ENCODE measurements at places on chromosomes 1 and 21.

DNA sequence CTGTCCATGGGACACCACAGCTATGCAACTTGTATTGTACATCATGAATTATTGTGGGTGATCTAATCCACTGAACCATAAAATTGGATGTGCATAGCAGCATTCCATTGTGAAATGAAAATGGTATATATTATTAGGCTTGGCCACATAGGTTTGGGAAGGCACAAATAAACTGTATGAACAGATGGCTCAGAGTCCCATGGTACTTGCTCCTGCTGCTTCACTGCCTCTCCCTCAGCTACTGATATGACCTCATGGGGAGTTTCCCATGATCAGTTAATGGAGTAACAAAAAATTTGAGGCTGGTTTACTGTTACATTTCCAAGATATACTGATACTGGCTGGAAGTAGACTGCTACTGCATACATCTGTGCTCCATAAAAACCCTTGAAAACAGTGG, 152.7 kb upstream of the NEGR1 start:
- DNase-seq, result no peak

- DNase-seq, result no peak
Observed at GRCh38 chr1:28915031-28915895, 894 bp downstream of the EPB41 start.

DNA sequence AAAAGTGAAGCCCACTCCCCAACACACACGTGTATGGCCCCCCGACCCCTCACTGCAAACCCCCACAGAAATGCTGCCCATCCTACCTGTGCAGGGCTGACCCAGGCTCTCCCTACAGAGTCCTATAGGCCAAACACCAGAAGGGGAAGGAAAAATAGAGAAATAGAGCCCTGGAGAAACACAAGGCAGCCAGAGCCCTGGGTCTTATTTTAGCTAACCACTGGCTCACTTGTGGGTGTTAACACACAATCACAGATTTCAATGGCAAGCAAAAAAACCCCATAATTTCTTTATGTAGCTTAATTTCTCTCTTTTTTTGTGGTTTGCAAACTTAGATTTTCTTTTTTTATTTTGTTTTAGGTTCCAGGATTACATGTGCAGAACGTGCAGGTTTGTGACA, 989 bp upstream of the PIGR start:
- DNase-seq, result no peak

- DNase-seq, result no peak
Observed at GRCh38 chr1:208631506-208631905, 387.3 kb upstream of the PLXNA2 start.

DNA sequence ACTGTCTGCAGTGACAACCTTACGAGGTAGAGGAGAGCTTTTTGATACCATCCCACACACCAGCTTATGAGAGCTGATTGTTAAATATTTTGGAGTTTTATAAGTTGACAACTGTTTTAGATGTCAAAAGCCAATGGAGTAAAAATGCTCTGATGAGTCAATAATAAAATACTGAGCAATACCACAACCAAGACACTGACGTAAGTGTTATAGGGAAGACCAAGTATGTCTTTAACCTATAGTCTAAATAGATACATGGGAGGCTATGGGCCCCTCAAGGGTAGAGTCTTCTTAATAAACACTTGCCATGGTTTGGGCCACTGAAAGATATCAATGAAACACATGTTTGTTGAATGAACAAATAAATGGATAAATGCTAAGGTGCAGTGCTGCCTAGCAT, 49.2 kb downstream of the DUSP10 start:
- DNase-seq, result no peak

- peak; percentile 27 for DNase-seq
Observed at GRCh38 chr21:25895565-25896205, 160.9 kb downstream of the GABPA start.

DNA sequence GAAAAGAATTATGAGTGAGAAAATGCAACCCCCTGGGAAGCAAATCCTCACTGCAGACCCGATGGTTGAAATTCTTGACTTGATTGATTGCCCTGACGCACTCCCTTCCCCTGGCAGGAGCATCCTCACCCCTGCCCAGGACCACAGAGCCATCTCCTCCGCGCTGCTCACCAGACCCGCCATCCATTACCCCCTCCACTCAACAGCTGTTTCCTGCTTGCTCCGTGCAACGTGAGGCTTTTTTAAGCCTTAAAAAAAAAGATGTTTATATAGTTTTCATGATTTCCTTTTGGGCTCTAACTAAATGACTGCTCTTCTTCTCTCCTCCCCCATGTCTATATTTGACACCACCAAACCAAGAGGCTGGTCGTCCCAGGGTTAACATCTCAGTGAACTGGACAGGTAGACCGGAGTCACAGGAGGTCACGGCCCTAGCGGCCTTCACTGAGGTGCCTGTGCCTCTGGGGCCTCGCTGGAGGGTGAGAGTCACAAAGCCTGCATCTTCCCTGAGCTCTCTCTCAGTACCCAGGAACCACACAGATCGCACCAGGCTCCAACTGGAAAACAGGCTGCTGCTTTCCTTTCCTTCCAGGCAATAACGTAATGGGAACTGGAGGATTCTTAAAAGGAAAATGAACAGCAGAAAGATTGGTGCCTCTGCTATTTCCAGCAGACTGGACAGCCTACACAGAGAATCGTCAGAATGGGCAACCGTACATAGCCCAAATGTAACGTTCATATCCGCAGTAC, 49.8 kb downstream of the ZBTB18 start:
- DNase-seq, result no peak

DNA sequence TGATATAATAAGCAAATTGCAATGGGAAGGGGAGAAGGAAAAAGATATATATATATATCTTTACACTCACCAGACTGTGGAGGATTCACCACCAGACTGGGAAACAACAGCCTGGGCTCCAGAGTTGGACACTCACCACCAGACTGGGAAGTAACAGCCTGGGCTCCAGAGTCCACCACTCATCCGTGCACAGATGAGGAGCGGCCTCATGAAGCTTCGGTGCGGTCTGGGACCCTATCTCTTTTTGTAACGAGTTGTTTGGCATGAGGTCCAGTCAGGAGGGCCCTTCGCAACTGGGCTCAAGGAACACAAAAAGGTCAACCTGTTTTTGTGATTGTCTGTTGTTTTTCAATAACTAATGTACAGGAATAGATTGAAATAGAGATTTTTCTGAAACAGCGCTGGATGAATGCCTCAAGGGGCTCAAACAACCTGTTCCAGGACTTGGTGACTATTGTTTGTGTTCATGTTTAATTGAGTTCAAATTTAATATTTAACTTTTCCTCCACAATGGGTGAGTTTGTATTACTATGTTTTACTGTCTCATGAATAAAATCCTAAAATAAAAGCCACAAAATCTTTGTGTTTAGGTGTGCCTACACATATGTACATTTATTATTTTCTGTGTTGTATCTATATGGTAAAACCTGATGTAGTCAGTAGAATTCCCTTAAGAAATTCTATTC, 40.1 kb downstream of the S100A10 start:
- no peak for DNase-seq

DNA sequence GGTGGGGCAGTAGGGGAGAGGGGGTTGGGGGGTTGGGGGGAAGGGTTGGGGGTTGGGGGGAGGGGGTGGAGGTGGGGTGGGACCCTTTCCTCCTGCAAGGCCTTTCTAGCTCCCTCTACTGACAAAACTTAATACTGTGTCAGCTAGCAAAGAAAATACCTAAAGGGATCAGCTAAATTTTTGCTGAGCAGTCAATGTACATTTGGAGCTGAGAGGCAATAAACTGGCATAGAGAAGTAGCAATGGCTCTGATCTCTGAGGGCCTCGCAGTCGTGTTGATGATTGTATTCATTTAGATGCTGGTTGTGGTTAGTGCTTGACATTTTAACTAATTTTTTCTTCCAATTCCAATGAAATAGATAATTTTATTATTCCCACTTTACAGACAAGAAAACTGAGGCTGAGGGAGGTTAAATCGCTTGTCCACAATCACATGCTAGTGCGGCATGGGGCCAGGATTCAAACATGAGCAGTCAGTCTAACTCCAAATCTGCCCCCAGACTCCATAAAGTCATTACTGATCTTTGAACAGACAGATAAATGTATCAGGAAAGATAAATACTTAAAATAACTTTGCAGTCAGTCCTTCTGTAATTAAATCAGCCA, 357.1 kb downstream of the DISC1 start:
- DNase-seq, result no peak

DNA sequence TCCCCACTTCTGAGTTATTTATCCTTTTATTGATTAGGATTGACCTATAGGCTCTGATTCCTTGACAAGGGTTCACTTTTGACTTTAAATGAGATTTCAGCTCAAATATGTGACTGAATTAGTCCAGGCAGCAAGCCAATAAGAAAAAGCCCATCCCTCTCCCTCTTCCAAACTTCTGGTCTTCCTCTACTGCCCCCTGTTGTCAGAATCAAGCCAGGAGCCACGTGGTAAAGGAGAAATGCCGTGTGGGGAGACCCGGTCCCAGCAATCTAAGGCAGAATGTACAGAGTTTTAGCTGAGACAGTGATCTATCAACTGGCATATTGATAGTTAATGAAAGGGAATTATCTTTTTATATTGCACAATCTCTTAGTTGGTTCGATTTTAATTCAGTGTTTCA, 5.2 kb downstream of the ADAMTS5 start:
- no peak for DNase-seq

GRCh38 chr1:187909382-187909781, 1080.6 kb downstream of the PLA2G4A start:
- no peak for DNase-seq

DNA sequence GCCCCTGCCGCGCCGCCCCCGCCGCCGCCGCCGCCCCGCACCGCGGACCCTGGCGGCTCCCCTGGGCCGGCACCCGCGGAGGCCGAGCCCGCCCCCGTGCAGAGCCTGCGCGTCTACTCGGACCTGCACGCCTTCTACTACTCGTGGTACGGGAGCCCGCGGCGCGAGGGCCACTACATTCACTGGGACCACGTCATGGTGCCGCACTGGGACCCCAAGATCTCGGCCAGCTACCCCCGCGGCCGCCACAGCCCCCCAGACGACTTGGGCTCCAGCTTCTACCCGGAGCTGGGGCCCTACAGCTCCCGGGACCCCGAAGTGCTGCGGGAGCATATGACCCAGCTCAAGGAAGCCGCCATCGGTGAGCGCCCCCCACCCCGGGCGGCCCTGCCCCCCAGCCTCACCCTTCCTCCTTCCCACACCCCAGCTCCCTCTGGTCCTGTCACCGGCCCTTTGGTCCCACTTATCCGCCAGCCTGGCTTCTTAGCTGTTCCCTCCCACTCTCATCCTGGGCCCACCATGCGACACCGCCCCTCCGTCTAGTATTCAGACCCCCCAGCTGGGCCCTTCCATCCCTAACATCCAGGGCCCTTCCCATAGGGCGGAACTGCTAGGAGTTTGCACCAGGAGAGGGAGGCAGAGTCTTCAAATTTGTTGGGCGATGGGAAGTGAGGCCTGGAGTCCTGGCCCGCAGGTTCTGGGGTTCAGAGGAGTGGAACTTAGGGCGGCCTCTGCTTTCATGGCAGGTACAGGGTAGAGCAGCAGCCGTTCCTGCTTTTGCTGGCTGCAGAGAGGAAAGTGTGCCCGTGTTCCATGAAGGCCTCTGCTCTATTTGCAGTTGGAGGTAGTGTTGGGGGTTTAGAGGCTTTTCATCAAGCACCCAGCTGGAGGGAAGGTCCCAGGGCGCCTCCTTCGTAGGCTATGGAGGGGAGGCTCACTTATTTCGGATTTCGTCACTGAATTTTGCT, 1.0 kb downstream of the MANEAL start:
- DNase-seq, result no peak

- no peak for DNase-seq
Observed at GRCh38 chr1:33152685-33153432, 29.0 kb downstream of the TRIM62 start.

DNA sequence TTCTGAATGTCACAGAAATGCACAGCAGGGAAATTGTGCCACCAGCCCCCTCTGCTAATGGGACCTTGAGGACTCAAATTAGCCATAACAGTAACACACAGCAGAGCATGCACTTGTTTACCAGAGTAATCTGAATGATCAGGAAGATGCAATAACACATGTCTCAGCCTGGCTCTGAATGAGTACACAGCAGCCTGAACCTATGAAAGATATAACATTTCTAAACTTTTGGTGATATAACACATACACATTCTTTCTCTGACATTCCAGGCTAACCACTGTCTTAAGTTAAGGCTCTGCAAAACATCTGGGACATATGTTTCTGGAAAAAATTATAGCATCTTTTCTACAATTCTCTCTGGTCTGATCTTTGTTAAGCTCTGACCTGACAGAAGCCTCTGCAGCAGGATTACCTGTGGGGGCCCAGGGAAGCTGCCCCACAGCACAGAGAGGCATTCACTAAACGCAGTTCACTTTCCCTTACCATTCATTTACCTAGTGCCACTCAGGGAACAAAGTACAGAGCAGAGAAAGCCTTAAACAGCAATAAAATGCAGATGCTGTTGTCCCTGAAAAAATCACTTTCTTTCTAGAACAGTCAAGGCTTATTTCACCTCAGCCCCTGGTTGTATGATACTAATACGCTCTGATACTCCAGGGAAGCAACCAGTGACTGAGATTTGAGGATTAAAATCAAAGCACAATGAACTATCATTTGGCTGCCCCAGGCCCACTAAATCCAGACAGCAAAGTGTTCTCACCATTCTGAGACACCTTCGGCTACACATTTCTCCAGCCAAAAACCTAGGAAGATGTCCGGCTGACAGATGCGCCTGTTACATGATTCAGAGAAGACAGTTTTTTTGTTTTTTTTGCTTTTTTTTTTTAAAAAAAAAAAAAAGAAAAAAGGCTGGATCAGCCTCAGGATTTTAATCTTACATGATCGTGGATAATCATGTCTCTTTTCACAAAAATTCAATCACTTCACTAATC, 54.0 kb upstream of the CNN3 start:
- no peak for DNase-seq

GRCh38 chr1:97680894-97681293, 239.9 kb downstream of the DPYD start:
- no peak for DNase-seq

DNA sequence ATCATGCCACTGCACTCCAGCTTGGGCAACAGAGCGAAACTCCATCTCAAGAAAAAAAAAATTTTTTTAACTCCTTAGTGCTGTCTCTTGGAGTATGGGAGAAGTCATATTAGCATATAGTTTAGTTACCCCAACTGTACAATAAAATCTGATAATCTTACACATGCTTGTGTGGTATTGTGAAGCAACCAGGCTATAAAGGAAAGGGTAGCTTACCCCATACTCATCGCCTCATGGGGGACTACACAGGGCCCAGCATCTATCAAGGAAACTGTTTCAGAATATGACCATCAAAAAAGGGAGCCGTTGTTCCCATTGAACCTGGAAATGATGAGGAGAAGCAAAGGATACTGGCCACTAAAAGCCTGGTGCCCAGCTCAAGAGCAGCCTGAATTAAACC, 3.0 kb upstream of the TRAF3IP3 start:
- DNase-seq, result no peak

Measured in CD4-positive, CD25-positive, alpha-beta regulatory T cell (primary cell).